ENCODE measurements at places on chromosomes 5 and 9. TPM values are rescaled to one million over a fixed set of nuclear protein-coding genes. Genes with fewer than 3 reads are reported as not detected.
A peak's percentile ranks its signal among the peaks of the same experiment; 100 is the strongest.

Gene FGFR4
- 72.6 TPM for total RNA-seq

- DNase-seq, result no peak
Observed at GRCh38 chr9:116027511-116027910, 126.1 kb upstream of the PAPPA start.

Gene AK1
- 77.9 TPM for total RNA-seq

Gene NXNL2
- 3.6 TPM for total RNA-seq

DNA sequence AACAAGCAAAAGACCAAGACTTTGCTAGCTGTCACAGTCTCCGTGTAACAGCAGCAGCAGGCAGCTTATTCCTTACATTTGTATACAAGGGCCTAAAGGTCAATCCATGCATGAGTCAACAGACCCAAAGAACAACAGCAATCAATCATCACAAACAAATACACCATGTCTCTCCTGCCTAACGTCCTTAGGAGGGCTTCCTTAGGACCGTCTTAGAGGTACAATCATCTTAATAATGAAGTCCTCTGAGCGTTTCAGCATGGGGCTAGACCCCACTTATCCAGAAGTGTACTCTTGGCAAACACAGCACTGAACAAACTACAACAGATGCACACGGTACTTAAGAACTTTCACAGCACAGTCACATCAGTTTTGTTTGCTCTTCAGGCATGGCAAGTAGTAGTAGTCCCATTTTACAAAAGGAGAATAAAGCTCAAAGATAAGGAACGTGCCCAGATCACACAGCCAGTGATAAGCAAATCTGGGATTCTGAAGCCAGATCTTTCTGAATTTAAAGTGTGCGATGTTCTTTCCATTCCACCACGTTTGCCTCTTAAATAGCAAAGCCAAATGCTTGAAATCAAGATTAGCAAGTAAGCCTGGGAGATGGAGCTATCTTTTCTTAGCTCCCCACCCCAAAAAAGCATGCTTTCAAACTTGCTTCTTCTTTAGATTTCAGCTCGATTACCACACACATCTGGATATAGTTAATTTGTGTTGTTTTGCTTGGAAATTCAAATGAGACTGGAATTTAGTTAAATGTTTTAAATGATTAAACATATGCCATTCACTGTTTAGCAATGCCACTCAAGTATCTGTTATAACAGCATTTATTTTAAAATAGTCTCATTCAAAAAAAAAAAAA is 24.2 kb downstream of the PSMB7 start:
- DNase-seq, result no peak

DNA sequence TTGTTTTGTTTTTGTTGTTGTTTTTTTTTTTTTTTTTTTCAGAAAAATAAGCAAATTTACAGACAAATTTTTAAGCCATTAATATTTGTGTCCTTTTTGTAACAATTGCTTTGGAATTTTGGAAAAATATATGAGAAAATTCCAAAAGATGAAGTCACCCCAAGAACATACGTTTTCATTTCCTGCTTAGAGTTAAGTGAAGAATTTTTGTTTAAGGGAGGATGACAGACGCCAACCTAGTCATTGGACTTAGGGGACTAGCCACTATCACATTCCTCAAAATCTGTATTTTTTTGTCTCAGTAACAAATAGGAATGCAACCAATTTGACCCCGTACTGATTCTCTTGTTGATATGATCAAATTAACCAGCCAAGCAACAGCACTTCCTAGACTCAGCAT is 433.9 kb upstream of the SLC30A5 start:
- no peak for DNase-seq

- no peak for DNase-seq
Observed at GRCh38 chr9:112856843-112857242, 33.8 kb downstream of the SLC46A2 start.

Gene ZNF883
- 3.0 TPM for total RNA-seq

Gene RNF208
- 7.0 TPM for total RNA-seq

DNA sequence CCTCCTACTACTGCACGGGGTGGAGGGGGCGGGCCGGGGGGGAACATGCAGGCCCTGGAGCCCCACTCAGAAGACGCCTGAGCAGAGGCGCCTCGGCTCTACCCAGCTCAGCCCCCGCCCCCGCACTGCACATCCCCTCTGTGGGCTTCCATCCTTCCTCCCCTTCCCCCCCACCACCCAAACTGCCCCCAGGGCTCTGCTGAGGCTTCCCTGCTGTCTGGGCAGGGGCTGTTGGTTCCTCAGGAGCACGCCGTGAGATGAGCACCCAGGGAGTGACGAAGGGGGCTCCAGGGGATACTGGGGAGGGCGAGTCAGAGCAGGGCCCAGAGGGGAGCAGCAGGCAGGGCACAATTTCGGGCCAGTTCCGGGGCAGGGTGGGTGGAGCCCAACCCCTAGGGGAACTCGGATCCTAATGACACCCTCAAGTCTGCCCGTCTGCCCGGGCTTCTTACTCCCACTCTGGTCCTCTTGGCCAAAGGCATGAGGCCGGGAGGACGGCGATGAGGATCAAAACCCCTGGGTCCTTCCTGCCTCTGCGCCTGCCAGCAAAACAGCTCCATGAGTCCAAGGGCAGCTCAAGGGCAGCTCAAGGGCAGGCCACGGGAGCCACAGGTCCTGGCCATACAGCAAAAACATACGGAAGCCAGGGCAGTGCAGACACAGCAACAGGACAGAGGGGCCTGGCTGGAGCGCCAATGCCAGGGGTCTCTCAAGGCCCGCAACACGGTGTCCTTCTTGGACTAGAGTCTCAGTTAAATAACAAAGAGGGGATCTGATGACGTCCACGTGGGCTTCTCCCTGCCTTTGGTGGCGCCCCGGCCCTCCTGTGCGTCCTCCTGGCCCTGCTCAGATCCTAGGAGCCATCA is 200.9 kb downstream of the AUH start:
- DNase-seq, result no peak

Gene PCDHB5
- total RNA-seq, result 7.5 TPM

DNA sequence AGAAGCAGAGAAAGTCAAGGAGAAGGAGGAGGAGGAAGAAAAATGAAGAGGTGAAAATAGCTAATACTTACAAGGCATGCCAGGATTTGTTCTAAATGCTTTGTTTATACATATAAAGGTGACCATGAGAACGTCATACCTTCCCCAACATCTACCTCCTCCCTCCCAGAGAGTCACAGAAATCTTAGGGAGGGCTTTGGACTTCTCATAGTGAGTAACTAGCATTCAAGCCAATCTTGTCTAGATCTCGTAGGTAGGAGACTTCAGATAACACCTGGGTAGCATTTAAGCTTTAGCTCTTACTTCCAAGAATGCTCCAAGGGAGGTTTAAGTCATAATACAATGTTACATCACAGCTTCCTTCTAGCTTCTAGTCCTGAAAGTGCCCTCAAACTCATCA is 36.5 kb upstream of the GPBP1 start:
- DNase-seq, result no peak

Gene ZBTB6
- 9.8 TPM for total RNA-seq

- no peak for DNase-seq
Observed at GRCh38 chr5:111075520-111075919, 4.0 kb downstream of the TSLP start.

GRCh38 chr9:6383551-6384225 is 29.3 kb upstream of the UHRF2 start:
- DNase-seq, result no peak

DNA sequence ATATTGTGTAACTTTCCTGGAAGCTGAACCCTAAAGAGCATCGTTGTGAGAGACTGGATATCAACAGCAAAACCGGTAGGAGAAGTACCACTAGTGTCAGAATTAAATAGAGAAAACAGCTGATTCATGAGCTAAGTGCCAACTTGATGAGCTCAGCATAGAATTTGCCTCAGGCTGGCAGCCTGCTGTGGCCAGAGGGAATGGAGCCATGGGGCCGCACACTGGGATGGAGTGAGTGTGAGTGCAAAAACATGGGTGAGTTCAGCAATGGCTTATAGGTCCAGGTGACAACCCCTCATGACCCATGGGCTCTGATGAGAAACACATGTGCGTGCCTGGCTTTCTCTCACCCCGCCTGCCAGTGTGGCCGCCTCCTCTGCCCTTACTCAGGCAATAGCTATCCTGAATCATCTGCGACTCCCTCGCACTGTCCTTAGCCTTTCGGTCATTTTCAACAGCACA is 25.4 kb downstream of the ADAMTS16 start:
- no peak for DNase-seq

Gene LCN9
- not detected for total RNA-seq

Gene SGCD
- 2.7 TPM for total RNA-seq

Gene OCLN
- total RNA-seq, result 127 TPM

Gene GABBR2
- total RNA-seq, result 0.06 TPM

- DNase-seq, result peak; percentile 41
Observed at GRCh38 chr5:119400245-119400644, 44.4 kb downstream of the TNFAIP8 start.

- DNase-seq, result no peak
Observed at GRCh38 chr5:175501759-175502158, 23.4 kb downstream of the SFXN1 start.

DNA sequence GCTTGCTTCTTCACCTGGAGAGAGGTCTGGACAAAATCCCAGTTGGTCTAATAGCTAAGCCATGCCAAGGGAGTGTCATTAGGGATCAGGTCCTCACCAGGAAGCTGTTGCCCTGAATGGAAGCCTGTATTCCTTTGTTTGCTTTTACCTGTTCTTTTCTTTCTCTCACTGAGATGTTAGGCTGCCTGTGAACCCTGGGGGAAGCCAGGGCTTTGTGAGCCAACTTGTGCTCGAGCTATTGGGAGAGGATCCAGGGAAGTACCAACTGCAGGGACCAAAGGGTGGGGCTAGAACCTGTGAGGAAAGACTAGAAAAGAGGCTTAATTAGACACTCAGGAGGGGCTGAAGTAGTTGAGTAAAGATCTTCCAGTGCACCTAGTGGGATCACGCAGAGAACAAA is 451.2 kb upstream of the TLE4 start:
- no peak for DNase-seq

Gene IL5
- not detected for total RNA-seq

Gene FCN2
- total RNA-seq, result 3.6 TPM

GRCh38 chr9:114321759-114322158 is 1.1 kb upstream of the ORM1 start:
- no peak for DNase-seq

- no peak for DNase-seq
Observed at GRCh38 chr5:161085056-161085455, 233.0 kb upstream of the ATP10B start.

- DNase-seq, result no peak
Observed at GRCh38 chr5:120158211-120158610, 305.9 kb upstream of the PRR16 start.

Gene TESK1
- 35.8 TPM for total RNA-seq

DNA sequence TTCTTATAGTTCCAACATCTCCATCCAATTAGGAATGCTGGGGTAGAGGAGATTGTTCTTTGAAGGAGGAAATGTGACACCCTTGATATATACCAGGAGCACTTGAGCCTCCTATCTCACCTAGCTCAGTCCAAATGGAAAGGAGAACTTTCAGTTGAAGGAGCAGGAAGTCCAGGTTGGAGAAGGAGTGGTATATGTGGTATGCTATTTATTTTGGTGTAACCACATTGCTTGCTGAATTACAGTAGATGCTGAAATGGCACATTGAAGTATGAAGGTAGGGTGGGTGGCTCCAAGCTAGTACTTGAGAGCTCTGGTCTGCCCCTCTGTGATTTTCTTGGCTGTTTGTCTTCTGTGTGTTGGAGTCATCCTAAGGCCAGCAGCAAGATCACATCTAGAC is 6.1 kb downstream of the CSNK1G3 start:
- DNase-seq, result no peak

Gene FBP2
- not detected for total RNA-seq

DNA sequence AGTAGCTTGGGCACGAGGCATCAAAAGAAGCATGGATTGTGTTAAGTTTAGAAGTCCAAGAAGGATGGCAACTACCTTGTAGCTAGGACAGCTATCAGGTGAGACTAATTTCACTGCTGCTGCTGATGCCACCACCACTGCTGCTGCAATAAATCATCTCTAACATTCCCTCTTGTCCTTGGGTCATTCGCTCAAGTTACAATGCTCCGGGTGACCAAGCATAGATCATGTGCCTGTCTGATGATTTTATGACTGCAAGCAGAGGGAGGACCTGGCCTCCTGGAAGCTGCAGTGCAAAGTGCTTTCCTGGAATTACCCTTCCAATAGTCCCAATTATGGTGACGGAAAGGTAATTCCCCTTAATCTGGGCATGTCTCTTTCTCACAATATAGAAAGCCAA is 334.4 kb downstream of the PRELID2 start:
- DNase-seq, result no peak

DNA sequence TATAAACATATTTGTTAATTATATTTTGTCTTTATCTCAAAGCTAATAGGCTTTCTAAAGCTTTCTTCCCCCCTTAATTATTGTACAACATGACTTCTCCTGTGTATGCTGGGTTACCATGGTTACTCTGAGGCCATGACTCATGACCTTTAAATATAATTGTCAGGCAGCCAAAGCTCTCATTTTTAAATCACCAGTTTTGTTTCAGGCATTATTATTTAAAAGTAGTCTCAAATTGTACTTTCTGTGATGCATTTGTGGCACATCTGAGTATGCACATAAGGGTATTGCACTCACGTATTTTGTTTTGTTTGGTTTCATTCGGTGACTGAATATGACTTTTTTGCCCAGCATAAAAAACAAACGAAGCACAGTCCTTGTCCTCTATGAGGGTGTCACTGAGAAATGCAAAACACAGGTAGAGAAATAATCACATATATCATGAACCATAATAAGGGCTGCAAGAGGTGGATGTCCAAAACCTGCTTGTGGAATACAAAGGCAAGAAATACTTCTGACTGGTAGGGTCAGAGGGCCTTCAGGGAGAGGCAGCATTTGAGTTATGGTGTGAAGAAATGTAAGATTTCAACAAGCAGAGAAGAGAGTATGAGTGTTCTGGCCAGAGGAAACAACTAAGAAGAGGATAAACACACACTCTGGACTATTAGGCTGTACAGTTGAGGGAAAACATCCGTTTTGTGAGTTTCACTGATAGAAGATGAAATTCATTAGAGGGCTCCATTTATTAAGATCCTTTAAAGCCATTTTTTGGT is 2.1 kb downstream of the CCDC192 start:
- no peak for DNase-seq

- DNase-seq, result no peak
Observed at GRCh38 chr5:96117771-96118651, 156.4 kb upstream of the ELL2 start.

GRCh38 chr5:172766287-172767108 is 4.5 kb downstream of the DUSP1 start:
- peak; percentile 87 for DNase-seq

- no peak for DNase-seq
Observed at GRCh38 chr9:92189782-92190535, 74.7 kb upstream of the SPTLC1 start.

Gene SAXO1
- 0.35 TPM for total RNA-seq

Gene ACSL6
- total RNA-seq, result 1.4 TPM

Gene EGFLAM
- total RNA-seq, result 5.1 TPM

DNA sequence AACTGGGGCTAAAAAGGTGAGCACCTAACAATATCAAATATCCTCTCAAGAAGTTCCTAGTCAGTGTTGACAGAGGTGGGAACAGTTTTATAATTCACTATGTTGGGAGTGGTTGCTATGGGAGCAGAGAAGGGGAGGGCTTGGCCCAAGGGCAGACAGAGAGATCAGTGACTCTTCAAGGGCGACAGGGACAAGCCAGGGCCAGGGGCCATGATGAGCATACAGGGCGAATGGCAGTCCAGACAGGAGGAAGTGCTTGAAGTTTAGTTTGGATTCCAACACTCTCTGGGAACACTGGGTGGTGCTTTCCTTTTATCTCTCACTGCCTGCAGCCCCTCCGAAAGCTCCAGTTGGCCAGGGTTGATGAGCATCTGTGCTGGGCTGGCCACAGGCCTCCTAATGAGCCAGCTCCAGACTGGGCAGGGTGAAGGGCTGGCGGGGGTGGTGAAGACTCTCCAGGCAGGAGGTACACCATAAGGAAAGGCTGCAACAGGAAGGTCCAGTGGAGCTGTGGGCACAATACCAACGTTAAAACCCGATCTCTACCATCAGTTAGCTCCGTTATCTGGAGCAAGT is 111.3 kb downstream of the TMEM174 start:
- no peak for DNase-seq
